Adrenal gland (tissue), 19 donors: ENCODE measurements at places on chromosomes 7 and 10. TPM values are rescaled to one million over a fixed set of nuclear protein-coding genes. Genes with fewer than 3 reads are reported as not detected.

PAOX gene
- total RNA-seq, result 34.4 TPM

ZDHHC16 gene
- total RNA-seq, result 24.7 TPM

C10orf53 gene
- not detected for total RNA-seq

DNA sequence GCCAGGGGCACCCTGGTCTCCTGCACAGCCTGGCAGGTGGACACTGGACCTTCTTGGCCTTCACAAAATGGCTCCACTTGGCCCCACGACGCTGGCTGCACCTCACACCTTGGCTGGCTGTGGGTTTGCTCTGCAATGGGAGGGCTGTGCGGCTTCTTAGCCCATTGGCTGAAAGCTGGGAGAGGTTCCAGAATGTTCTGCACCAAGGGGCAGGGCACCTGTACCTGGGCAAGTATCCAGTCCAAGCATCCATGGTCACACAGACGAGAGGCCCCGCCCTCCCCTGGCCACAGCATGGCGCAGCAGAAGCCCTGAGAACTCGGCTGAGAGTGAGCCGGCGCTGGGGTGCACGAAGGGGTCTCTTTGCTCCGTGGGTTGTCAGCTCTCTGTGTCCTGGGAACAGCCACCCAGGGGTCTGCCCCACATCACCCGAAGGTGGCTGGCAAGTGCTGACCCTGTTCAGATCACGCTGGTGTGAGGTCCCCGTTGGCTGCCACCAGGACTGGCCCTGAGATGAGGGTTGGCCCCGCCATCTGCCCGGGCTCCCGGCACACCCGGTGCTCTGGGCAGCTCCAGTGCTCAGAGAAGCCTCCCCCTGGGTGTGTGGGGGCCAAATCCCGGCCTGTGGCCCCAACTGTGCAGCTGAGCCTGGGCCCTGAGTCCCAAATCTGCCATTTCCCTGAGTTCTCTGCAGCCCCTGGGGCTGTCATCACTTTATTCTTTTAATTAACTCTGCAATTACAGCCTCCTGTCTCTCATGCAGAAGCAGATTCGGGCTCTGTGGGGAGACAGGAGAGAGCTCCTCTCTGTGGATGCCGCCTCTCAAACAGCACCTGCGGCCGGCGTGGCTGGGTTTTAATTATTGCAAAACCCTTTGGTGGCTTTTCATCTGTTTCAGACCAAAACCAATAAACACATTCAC lies 19.4 kb upstream of the ADGRA1 start:
- H3K4me1 ChIP-seq, result no peaks in the 10 kb centered on the region
- no peaks in the 10 kb centered on the region for H3K36me3 ChIP-seq
- no peak overlapping the region for H3K4me3 ChIP-seq

- DNase-seq, result peak; percentile 11
- no peak overlapping the region for H3K27ac ChIP-seq
- H3K36me3 ChIP-seq, result no peaks in the 10 kb centered on the region
- H3K4me1 ChIP-seq, result no peaks in the 10 kb centered on the region
Measured at GRCh38 chr10:62769574-62770242, 34.8 kb upstream of the ADO start.
